ENCODE measurements at places on chromosomes 13 and 19.
A peak's percentile ranks its signal among the peaks of the same experiment; 100 is the strongest.

- DNase-seq, result no peak
Observed at GRCh38 chr19:1374250-1374577, 9.5 kb upstream of the NDUFS7 start.

GRCh38 chr13:98041081-98041820 is 87.8 kb downstream of the IPO5 start:
- no peak for DNase-seq

DNA sequence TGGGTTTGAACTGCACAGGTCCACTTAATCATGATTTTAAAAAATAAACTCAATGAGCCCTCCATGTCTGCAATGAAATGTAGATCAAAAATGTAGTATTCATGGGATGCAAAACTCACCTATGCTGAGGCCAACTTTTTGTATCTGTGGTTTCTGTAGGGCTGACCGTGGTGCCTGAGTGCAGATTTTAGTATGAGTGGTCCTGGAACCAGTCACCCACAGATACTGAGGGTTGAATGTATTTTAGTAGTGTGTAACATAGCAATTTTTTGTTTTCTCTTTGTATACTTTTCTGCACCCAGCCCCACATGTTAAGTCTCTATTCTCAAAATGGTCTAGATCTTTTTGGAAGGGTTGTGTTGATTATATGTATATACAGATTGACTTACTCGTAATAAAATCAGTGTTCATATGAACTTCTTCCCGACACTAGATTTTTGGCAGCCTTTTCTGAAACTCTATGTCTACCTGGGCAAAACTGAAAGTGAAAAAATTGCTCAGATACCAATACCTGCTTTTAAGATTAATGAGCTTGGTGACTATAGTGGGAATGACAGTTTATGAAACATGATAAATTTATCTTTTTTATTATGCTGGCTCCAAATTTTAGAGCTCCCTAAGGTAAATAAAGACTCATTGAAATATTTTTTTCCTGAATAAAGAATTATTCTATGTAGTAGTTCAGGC is 51.6 kb downstream of the DNAJC15 start:
- DNase-seq, result no peak

- DNase-seq, result no peak
Observed at GRCh38 chr19:41223431-41224234, 4.6 kb downstream of the AXL start.

- DNase-seq, result no peak
Observed at GRCh38 chr13:58004751-58005150, 373.2 kb downstream of the PCDH17 start.

DNA sequence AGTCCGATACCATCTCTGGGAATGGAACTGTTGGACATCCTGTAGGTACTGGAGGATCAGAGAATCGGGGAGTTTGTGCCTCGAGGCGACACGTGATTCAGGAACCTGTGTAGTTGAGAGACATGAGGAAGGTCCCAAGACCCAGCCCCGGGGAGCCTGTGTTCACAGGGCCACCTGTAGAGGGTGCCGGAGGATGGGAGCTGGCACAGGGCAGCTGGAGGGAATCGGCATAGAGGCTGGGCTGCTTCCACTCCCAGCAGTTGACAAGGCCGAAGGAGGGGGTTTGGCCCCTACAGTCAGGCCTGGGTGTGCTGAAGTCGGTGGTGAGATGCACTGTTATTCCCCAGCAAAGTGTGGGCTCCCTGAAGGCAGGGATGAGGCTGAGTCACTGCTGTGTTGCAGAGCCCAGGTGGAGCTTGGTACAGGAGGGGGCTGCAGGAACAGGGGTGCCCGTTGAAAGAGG is 2.5 kb upstream of the ISYNA1 start:
- DNase-seq, result peak; percentile 38

DNA sequence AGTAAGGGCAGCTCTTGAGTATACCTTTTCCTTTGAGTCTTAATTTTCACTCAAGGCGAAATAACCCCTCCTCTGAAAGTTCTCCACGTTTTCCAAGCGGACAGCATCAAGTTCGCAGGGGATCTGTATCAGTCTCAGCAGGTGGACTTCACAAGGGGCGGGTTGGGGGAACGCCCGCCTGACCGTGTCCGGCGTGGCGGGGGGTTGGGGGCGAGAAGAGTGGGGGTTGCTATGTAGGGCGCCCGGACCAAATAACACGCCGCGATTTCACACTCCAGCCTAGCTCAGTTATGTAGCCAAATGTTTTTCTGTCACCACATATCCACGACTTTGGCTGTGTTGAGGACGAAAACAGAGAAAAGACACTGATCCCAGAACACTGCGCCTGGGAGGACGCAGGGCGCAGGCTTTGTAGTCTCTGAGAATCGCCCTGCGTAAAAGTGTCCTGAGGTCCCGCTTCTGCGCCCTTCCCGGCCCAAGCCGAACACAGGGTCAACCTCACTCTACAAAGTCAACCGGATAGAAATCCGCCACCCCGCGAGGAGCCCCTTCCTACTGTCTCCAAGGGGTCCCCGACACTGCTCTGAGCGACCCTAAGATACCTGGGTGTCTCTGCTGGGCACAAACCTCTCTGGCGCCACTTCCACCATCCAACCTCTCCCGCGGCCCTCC is 524 bp downstream of the RUBCNL start:
- no peak for DNase-seq

- no peak for DNase-seq
Observed at GRCh38 chr19:8421484-8422461, 8.7 kb downstream of the MARCHF2 start.

- no peak for DNase-seq
Observed at GRCh38 chr13:37889102-37889501, 19.5 kb upstream of the TRPC4 start.

- DNase-seq, result peak; percentile 42
Observed at GRCh38 chr19:5697022-5697889, 7.2 kb downstream of the RPL36 start.

- DNase-seq, result no peak
Observed at GRCh38 chr19:31110336-31110735, 238.9 kb downstream of the TSHZ3 start.

DNA sequence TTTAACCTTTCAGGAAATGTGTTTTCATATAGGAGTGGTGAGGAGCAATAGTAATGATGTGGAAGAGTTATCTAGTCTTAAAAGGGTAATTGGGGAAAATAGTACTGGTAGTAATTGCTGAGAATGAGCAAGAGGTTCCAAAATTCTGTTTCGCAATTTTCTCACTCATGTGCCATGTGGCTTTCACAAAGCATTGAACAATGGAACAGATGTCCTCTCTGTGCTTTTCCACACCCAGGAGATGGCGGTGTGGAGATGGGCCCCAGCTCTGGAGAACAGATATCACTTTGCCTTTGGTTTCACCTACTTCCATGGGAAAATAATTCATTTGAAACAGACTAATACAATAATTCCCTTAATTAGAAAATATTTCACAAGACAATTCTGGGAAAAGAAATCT is 170.0 kb upstream of the SLC10A2 start:
- no peak for DNase-seq

- no peak for DNase-seq
Observed at GRCh38 chr19:45156751-45157150, 4.0 kb downstream of the NKPD1 start.

- no peak for DNase-seq
Observed at GRCh38 chr13:80361883-80362327, 21.0 kb upstream of the SPRY2 start.

GRCh38 chr19:18102916-18103542 is 5.5 kb downstream of the MAST3 start:
- DNase-seq, result no peak

- DNase-seq, result no peak
Observed at GRCh38 chr13:42769650-42770049, 11.7 kb upstream of the FAM216B start.

- no peak for DNase-seq
Observed at GRCh38 chr19:8397746-8398310, 7.7 kb downstream of the RAB11B start.

- DNase-seq, result no peak
Observed at GRCh38 chr13:69496981-69497380, 610.6 kb upstream of the ATXN8OS start.

- no peak for DNase-seq
Observed at GRCh38 chr19:35045667-35046300, 4.3 kb downstream of the HPN start.

DNA sequence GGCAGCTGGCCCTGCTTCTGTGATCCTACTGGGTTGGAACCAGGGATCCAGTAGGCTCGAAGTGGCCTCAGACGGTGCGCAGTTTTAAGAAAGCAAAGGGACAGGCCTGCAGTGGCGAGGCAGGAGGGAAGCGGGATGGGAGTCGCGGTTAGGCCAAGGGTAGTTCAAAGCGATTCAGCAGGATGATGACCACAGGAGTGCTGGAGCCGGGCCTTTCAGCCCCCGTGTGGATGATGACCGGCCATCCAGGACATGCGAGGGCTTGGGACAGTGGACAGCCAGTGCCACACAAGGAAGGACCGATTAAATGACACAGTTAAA is 854 bp downstream of the RNASEH2B start:
- DNase-seq, result peak; percentile 50
